Activated CD8-positive, alpha-beta T cell treated with anti-CD3 and anti-CD28 coated beads, Interleukin-2, amount 10 ng/mL, durations not matched to agents 7 days and 5 days (primary cell): ENCODE measurements at places on chromosomes 3 and 15. TPM values are rescaled to one million over a fixed set of nuclear protein-coding genes. Genes with fewer than 3 reads are reported as not detected.

The SPATA12 gene
- total RNA-seq, result not detected

The RAB11A gene
- total RNA-seq, result 168 TPM

The TNNC1 gene
- total RNA-seq, result 2.1 TPM

The IGDCC3 gene
- total RNA-seq, result not detected

The DET1 gene
- 1.7 TPM for total RNA-seq

The GATA2 gene
- total RNA-seq, result not detected

The SEMA6D gene
- total RNA-seq, result not detected

The HRH1 gene
- 0.18 TPM for total RNA-seq

The ARRDC4 gene
- total RNA-seq, result 0.18 TPM

The TTLL13 gene
- not detected for total RNA-seq

The SLC22A14 gene
- not detected for total RNA-seq

The MRPL3 gene
- total RNA-seq, result 75.2 TPM

The DLEC1 gene
- total RNA-seq, result 0.60 TPM

- no peak overlapping the region for H3K4me3 ChIP-seq
- no peak for DNase-seq
- H3K4me1 ChIP-seq, result no peaks in the 10 kb centered on the region
- H3K36me3 ChIP-seq, result no peaks in the 10 kb centered on the region
Measured at GRCh38 chr15:57859130-57859685, 152.7 kb downstream of the POLR2M start.

DNA sequence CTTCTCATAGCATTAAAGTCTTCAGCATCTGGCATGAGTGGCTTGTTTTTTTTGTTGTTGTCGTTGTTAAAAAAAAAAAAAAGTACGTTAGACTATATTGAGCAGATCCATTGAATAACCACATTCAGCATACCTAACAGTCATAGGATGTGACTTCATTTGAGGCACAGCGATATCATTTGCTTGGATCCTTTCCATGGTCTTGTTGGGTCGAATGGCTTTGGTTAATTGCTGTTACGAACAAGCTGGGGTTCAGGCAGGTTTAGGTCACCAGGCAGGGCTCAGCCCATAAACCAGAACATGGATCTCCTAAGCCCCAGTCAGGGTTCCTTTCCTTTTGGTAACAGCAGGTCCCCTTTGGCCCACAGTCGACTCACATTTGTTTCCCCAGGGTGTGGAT lies 76.2 kb downstream of the POLR2M start:
- no peak overlapping the region for H3K27ac ChIP-seq
- H3K4me3 ChIP-seq, result no peak overlapping the region
- DNase-seq, result no peak
- H3K27me3 ChIP-seq, result peaks cover 1% of the 10 kb centered on the region

GRCh38 chr3:185753354-185753753 lies 71.5 kb downstream of the IGF2BP2 start:
- no peak for DNase-seq
- H3K4me1 ChIP-seq, result no peaks in the 10 kb centered on the region
- peaks cover 10% of the 10 kb centered on the region for H3K27me3 ChIP-seq
- H3K27ac ChIP-seq, result no peak overlapping the region
- H3K36me3 ChIP-seq, result no peaks in the 10 kb centered on the region

- no peak overlapping the region for H3K4me3 ChIP-seq
- no peak overlapping the region for H3K27ac ChIP-seq
- peaks cover 14% of the 10 kb centered on the region for H3K4me1 ChIP-seq
- H3K27me3 ChIP-seq, result no peaks in the 10 kb centered on the region
Measured at GRCh38 chr3:185479373-185479945, 19.4 kb downstream of the TMEM41A start.

DNA sequence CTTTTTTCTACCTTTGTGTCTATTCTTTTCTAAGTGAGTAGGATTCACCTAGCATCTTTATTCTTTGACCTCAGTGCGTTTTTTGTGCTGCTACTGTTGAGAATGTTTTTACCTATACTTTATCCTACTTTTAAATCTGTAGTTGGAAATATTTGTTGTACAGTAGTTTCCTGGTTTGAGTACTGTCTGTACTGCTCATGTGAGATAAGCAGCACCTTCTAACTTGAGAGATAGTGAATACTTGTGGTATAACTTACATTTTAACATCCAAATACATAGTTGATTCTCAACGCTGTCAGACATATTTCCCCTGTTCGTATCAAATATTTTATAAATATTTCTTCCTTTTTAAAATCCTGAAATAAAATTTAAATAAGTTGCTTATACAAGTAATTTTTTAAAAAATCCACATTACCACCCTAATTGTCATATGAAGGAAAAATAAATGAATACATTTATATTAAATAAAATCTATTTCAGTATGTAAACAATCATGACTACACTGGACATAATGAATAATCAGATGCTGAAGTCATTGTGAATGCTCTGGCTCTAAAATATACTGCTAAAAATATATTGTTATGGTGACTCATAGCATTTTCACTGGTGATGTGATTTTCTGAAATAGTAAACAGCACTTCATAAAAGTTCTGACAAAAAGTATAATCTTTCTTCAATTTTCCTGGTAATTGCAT lies 17.4 kb downstream of the ATP11B start:
- no peak overlapping the region for H3K4me3 ChIP-seq
- no peak overlapping the region for H3K27ac ChIP-seq
- DNase-seq, result no peak
- no peaks in the 10 kb centered on the region for H3K27me3 ChIP-seq
- H3K36me3 ChIP-seq, result peaks cover 17% of the 10 kb centered on the region

- H3K4me1 ChIP-seq, result no peaks in the 10 kb centered on the region
- H3K36me3 ChIP-seq, result no peaks in the 10 kb centered on the region
- no peak overlapping the region for H3K4me3 ChIP-seq
- H3K27ac ChIP-seq, result no peak overlapping the region
- H3K27me3 ChIP-seq, result no peaks in the 10 kb centered on the region
Measured at GRCh38 chr3:191809326-191809949, 348.5 kb downstream of the PYDC2 start.

DNA sequence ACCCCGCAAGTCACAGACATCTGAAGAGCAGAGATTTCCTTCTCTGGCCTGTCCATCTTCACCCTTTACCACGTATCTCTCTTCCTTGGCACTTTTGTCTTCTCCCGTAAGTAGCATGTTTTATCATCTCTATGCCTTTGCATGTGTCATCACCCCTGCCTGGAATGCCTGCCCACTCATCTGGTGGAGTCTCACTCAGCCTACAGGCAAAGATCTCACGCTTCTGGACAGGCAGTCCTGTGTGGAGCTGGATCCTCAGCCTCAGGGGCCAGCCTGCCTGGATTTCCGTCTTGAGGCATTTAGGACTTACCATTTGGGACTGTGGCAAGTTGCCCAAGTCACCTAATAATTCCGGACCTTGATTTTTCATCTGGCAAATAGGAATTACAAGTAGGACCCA lies 114.3 kb upstream of the CACNA2D3 start:
- H3K27me3 ChIP-seq, result no peaks in the 10 kb centered on the region
- DNase-seq, result no peak
- no peaks in the 10 kb centered on the region for H3K4me1 ChIP-seq
- H3K36me3 ChIP-seq, result no peaks in the 10 kb centered on the region
- no peak overlapping the region for H3K4me3 ChIP-seq

GRCh38 chr3:141368062-141368924 lies at the start of gene ZBTB38:
TSS of gene ZBTB38 (plus strand) at chr3:141368504. CDS start at chr3:141442389, 73,885 bp downstream.
- H3K27me3 ChIP-seq, result peaks cover 8% of the 10 kb centered on the region
- H3K4me3 ChIP-seq, result no peak within 1 kb of the TSS

DNA sequence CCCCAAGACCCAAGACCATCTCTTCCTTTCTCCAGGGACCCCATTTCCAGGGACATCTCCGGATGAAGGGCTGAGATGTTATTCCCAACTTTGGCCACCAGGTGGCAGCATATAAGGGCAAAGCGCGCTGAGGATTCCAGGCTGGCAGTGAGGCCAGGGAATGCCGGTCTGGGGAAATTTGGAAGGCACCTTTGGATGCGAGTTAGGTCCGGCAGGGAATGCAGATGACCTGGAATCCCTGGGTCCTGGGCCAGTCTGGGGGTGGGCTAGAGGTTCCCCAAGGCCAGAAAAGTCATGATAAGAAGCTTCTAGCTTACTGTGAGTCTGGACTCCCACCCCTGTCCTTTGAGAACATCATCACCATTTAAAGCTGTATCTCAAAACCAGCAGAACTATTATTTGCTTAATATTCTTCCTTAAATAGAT lies 1.6 kb upstream of the CHST13 start:
- H3K27me3 ChIP-seq, result peaks cover 20% of the 10 kb centered on the region
- H3K4me3 ChIP-seq, result no peak overlapping the region
- H3K4me1 ChIP-seq, result peaks cover 5% of the 10 kb centered on the region
- H3K27ac ChIP-seq, result no peak overlapping the region
- no peaks in the 10 kb centered on the region for H3K36me3 ChIP-seq
- peak; percentile 50 for DNase-seq

GRCh38 chr3:197828-198491 lies 1.4 kb downstream of the CHL1 start:
- H3K27me3 ChIP-seq, result peaks cover 16% of the 10 kb centered on the region
- no peaks in the 10 kb centered on the region for H3K4me1 ChIP-seq

GRCh38 chr3:190585805-190586630 lies 72.1 kb downstream of the IL1RAP start:
- no peaks in the 10 kb centered on the region for H3K27me3 ChIP-seq
- H3K4me3 ChIP-seq, result peak overlapping the region; percentile 38
- H3K36me3 ChIP-seq, result peaks cover 8% of the 10 kb centered on the region
- H3K4me1 ChIP-seq, result peaks cover 29% of the 10 kb centered on the region
- peak; percentile 41 for DNase-seq
- H3K27ac ChIP-seq, result peak overlapping the region; percentile 72

- DNase-seq, result no peak
- no peak overlapping the region for H3K27ac ChIP-seq
- H3K36me3 ChIP-seq, result no peaks in the 10 kb centered on the region
- H3K4me3 ChIP-seq, result no peak overlapping the region
- H3K4me1 ChIP-seq, result no peaks in the 10 kb centered on the region
- no peaks in the 10 kb centered on the region for H3K27me3 ChIP-seq
Measured at GRCh38 chr3:117404141-117404540, 694.6 kb downstream of the TUSC7 start.

DNA sequence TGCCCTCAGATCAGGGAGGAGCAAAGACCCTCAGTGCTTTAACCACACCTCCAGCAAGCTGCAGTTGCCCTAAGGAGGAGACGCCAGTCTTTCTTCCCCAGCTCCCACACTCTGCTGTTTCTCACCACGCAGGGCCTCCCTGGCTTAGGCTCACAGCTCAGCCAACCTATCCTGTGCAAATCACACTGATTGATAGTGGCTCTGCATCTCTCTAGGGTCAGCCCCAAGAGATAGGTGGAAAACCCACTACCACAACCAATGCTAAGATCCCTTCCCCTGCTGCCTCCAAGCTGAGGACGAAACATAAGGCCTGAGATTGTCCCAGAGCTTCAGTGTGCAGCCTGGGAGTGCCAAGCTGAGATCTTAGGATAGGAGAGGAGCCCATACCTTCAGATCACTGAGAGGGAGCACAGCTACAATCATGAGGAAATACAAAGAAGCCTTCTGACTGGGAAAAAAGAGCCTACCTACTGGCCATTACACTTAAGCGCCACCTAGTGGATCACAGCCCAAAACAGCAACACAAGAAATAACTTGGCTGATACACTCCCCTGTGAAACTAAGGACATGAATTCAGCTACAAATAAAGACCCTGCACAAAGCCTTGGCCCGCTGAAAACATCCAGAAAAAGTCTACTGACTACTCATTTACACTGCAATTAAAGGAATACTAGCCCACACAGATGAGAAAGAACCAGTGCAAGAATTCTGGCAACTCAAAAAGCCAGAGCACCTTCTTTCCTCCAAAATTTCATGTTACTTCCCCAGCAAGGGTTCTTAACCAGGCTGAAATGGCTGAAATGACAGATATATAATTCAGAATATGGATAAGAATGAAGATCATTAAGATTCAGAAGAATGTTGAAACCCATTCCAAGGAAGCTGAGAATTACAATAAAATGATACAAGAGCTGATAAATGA lies 271.5 kb upstream of the DCBLD2 start:
- no peaks in the 10 kb centered on the region for H3K4me1 ChIP-seq
- no peak overlapping the region for H3K27ac ChIP-seq
- no peak overlapping the region for H3K4me3 ChIP-seq
- no peaks in the 10 kb centered on the region for H3K36me3 ChIP-seq

- H3K4me3 ChIP-seq, result no peak overlapping the region
- DNase-seq, result no peak
- H3K36me3 ChIP-seq, result no peaks in the 10 kb centered on the region
- H3K4me1 ChIP-seq, result no peaks in the 10 kb centered on the region
Measured at GRCh38 chr3:22615790-22616189, 587.3 kb upstream of the UBE2E2 start.

DNA sequence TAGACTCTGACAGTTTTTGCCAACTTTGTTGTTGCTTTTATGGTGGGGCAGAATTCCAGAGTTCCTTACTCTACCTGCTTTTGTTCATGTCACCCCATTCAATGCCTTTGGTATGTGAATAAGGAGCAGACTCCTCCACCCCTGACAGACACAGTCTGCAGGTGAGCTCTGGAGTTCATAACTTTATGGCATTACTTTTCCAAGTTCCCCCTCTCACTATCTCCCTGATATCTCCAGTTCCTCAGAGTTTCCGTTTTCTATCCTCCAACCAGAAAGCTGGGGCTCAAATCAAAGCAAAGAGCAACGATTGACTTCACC lies 23.1 kb upstream of the MTMR10 start:
- peaks cover 21% of the 10 kb centered on the region for H3K4me1 ChIP-seq
- DNase-seq, result no peak

- H3K27ac ChIP-seq, result no peak overlapping the region
- no peak overlapping the region for H3K4me3 ChIP-seq
- H3K27me3 ChIP-seq, result no peaks in the 10 kb centered on the region
- no peaks in the 10 kb centered on the region for H3K36me3 ChIP-seq
Measured at GRCh38 chr15:73786538-73786937, 33.4 kb upstream of the INSYN1 start.

DNA sequence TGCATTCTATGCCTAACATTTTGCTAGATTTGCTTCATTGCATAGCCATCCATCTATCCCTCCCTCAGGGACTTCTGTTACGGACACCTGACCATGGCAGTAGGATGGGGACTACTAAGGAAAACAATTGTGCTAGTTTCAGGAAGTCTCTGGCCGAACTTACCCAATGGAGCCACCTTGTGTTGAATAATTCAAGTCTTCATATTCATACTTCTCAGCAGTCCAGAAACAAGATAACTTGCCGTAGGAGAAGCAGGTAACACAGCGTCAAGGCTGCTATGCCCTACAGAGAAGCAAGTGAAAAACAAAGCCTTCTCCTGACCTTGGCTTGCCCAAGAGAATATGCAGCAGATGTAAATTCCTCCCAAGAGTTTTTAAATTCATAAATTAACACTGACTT lies 685.3 kb downstream of the GRM7 start:
- no peaks in the 10 kb centered on the region for H3K4me1 ChIP-seq
- no peak overlapping the region for H3K27ac ChIP-seq
- no peak overlapping the region for H3K4me3 ChIP-seq
- no peak for DNase-seq

- no peak for DNase-seq
- H3K4me1 ChIP-seq, result peaks cover 10% of the 10 kb centered on the region
- no peak overlapping the region for H3K4me3 ChIP-seq
- H3K36me3 ChIP-seq, result no peaks in the 10 kb centered on the region
- H3K27me3 ChIP-seq, result peaks cover 7% of the 10 kb centered on the region
- H3K27ac ChIP-seq, result no peak overlapping the region
Measured at GRCh38 chr3:9209777-9210176, 39.7 kb downstream of the SRGAP3 start.

- peak overlapping the region; percentile 31 for H3K4me3 ChIP-seq
- no peak overlapping the region for H3K27ac ChIP-seq
- H3K4me1 ChIP-seq, result peaks cover 25% of the 10 kb centered on the region
- H3K36me3 ChIP-seq, result no peaks in the 10 kb centered on the region
- no peak for DNase-seq
- peaks cover 16% of the 10 kb centered on the region for H3K27me3 ChIP-seq
Measured at GRCh38 chr3:134364936-134365765, 9.1 kb downstream of the AMOTL2 start.

- H3K36me3 ChIP-seq, result peaks cover 60% of the 10 kb centered on the region
- H3K4me1 ChIP-seq, result peaks cover 59% of the 10 kb centered on the region
- H3K27ac ChIP-seq, result peak overlapping the region; percentile 98
- peak overlapping the region; percentile 70 for H3K4me3 ChIP-seq
Measured at GRCh38 chr3:189324538-189325138, 152.9 kb downstream of the TPRG1 start.
